ENCODE measurements at places on chromosomes 7 and 10. TPM values are rescaled to one million over a fixed set of nuclear protein-coding genes. Genes with fewer than 3 reads are reported as not detected.

Gene ELN
- 36.2 TPM for total RNA-seq

Gene ANKRD30A
- not detected for total RNA-seq

Gene FOXI2
- total RNA-seq = not detected

Gene WEE2
- not detected for total RNA-seq

Gene MTURN
- total RNA-seq = 30.1 TPM

Gene MEPCE
- total RNA-seq = 27.2 TPM

Gene CACNA2D1
- 167 TPM for total RNA-seq

Gene PNLIPRP1
- total RNA-seq = 1.6 TPM

Gene ITGA8
- total RNA-seq = 1.4 TPM

Gene SUGCT
- total RNA-seq = 4.4 TPM

Gene JMJD1C
- 23.3 TPM for total RNA-seq

- no peak for DNase-seq
Measured at GRCh38 chr10:101843032-101844021, at the start of gene KCNIP2. KCNIP2 (minus strand) TSS chr10:101843800; CDS start chr10:101843568, 232 bp downstream.

DNA sequence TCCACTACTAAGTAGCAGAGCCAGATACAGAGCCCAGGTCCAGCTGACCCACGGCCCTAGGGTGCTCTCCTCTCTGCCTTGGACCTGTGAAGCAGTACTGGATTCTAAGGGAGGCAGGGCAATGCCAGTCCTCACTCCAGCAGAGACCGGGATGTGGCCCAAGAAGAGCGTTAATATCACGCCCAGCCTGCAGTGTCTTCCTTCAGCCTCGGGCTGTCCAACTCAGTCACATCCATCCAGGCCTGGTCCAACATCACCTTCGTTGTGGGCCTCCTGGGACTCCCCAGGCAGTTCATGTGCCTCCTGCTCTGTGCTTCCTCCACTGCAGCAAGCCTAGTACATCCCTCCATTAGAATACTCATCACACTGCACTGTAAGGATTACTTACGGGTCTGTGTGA, 114.5 kb downstream of the GRID1 start:
- no peak for DNase-seq

GRCh38 chr10:129792141-129792540, 171.9 kb downstream of the EBF3 start:
- DNase-seq = no peak

- no peak for DNase-seq
Measured at GRCh38 chr7:116630357-116630756, 41.6 kb upstream of the MET start.

DNA sequence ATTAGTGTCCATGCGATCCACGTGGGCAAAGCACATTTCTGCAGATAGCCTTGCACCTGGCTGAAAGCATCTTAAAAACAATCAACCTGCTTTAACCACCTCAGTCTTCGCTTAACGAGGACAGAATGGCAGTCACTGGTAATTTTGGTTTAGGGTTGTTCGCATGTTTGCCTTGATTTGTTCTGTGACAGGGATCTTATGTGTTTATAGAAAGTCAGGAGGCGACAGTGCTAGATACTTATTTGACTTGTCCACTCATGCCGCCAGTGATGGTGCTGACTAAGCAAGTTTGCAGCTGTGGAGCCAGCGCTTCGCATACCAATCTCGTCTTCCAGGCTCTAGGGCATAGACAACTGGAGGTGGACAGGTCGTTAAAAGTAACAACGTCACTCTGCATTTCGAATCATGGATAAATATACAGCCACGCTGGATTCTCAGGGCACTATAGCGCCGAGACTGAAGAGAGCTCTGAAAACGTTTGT, 1.2 kb upstream of the TMEM243 start:
- DNase-seq = no peak

GRCh38 chr7:130844811-130845580, 111.0 kb upstream of the KLF14 start:
- DNase-seq = no peak

DNA sequence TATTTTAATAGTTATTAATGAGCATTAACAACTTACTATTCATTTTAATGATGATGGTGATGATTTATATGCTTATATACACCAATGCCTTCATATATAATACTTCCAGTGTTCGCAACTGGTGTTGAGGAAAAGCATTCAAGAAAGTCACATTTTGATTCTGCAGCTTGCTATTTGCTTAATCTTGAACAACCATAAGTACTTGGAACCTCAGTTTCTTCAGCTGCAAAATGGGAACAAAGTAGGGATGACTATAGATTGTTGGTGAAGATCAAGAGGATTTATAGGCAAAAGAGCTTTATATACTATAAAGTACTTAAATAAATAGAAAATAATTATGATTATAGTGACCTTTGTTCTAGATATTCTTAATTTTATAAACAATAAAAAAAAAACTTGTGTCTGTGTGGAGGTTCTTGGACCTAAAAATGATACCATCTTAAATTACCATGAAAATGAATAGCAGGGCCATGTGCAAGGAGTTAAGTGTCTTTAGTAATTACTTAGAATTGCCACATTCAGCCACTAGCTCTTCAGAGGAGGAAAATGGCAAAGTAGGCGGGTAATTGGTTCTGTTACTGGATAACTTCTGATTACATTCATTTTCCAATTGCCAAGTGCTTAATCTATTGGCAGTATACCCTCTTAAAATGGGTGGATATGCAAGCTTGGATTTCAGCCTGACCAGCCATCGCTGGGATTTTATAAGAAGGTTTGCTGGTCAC, 4.5 kb downstream of the ARID5B start:
- no peak for DNase-seq

GRCh38 chr10:30359373-30360206, 10.5 kb upstream of the MTPAP start:
- DNase-seq = no peak

DNA sequence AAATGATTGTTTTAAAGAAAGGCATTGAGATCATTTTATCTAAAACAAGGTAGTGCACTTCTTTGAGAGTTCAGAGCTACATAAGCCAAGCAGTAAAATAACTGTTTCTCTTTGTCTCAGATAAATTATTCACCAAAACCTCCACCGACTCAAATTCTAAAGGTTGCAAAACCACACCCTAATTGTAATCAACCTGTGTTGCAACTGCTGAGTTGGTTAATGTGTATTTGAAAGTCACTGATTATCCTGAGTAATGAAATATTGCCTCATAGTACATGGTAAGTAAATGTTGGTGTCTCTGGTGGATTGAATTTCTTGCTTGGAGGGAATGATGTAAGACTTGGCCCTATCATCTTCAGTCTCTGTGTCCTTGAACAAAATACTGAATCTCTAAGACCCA, 35.9 kb upstream of the CYP2C9 start:
- DNase-seq = no peak

DNA sequence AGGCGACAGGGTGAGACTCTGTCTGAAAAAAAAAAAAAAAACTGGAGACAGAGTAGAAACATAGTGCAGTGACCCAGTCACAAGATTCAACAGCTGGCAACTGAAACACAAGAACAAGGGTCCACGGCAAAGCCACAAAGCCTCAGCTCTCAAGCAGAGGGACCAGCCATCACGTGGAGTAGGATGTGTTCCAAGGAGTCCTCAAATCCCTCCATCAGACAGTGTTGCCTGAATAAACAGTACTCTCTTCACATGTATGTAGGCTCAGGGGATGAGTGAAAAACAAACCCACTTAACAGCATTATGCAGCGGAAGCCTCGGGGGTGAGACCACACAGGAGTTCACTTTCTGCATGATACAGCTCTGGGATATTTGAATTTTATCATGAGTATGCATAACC, 62.0 kb downstream of the SLIT1 start:
- DNase-seq = no peak

- DNase-seq = no peak
Measured at GRCh38 chr10:9076066-9076465, 1021.6 kb downstream of the GATA3 start.

DNA sequence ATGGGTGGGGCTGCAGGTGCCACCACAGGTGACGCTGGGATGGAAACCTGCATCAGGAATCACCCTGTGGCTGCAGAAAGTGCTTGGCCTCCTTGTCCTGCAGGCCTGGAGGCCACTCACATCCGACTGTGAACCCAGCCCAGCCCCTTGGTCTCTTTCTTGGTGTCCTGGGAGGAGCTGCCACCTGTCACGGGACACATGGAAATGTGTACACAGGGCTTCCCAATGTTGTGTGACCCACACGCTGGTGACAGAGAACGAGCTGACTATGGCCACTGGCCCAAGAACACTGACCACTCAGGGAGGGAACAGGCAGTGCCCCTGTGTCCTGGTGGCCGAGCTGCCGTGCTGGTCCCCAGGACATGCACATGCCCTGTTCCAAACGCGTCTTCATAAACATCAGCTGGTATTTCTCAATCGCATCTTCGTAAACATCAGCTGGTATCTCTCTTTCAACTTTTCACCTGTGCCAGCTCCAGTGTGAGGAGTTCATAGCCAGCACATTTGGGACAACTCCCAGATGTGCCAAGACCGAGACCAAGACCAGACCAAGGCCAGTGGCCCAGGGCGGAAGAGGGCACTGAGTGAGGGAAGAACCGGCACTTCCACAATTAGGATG, 57.9 kb upstream of the INPP5A start:
- peak; percentile 12 for DNase-seq

Data from psoas muscle (tissue), 8 donors.